ENCODE measurements at places on chromosomes 7 and 10.
A peak's percentile ranks its signal among the peaks of the same experiment; 100 is the strongest.

DNA sequence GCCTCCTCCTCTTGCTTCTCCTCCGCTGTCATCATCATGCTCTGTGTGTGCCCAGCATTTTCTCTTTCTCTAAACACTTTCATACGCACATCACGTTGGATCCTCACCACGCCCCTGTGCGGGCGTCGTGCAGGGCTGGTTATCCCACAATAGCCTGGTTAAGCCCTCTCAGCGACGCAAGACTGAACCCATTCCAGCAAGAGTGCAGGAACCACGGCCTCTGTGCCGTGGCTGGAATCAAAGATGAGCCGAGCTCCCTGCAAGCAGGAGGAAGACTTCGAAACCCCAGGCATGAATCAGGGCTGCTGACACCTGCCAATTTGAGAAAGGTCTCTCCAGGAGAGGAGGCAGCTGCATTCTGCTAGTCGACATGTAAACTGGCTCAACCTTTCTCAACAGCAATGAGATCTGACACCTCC lies 74.8 kb upstream of the FOXK1 start:
- no peak for DNase-seq

DNA sequence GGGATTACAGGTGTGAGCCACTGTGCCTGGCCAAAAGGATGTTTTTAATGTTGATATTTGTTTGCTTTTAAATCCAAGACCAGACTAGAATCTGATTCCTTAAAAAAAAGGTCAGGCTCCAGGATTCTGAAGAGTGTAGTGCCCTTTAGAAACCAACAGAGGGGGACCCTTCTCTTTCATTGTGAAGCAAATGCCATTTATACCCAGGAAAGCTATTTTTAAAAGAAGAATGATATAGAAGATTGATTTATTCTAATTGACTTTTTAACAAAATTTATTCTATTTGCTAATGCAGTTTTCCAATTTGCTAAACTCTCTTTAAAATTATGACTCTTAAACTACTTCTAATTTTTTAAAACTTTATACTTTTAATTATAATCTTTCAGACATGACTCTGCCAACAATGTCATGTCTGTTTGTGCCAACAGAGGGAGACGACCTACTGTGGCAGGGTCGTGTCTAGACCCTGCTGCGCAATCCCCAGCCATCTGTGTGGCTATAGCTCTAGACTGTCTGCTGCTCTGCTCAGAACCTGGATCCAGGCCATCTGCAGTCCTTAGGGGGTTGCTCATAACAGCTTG lies 201.0 kb upstream of the IMMP2L start:
- DNase-seq: peak; percentile 70

GRCh38 chr7:37262181-37262580 lies 186.5 kb downstream of the ELMO1 start:
- DNase-seq: no peak

GRCh38 chr7:73477376-73477775 lies 43.8 kb downstream of the FZD9 start:
- DNase-seq: no peak

- peak; percentile 12 for DNase-seq
These were observed 150.5 kb upstream of the VKORC1L1 start for GRCh38 chr7:65722361-65722792.

DNA sequence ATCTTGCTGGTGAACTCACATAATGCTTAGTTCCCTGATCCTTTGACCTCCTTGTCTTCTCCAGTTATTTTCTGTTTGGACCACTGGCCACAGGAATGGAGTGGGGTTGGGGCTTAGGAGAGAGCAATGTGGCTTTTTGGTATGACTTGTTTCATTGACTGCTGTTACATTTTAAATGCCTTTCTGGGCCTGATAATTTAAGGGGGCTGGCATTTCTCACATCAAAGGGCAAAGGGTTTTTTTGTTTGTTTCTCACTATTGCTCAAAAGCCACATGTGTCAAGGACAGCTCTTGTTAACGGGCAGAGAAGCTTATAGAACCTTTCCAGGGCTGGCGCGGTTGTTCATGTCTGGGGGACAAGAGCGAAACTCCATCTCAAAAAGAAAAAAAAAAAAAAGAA lies 161.2 kb upstream of the TNRC18 start:
- DNase-seq: no peak

GRCh38 chr7:69049326-69049725 lies 548.9 kb upstream of the AUTS2 start:
- DNase-seq: no peak

DNA sequence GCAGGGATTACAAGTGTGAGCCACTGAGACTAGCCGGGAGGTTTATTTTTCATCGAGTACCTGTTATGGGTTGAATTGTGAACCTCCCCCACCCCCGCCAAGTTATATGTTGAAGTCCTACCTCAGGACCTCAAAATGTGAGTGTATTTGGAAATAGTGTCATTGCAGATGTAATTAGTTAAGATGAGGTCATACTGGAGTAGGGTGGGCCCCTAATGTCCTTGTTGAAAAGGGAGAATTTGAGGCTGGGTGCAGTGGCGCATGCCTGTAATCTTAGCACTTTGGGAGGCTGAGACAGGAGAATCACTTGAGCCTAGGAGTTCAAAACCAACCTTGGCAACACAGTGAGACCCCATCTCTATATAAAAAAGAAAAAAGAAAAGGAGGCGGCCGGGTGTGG lies 10.8 kb upstream of the BAG3 start:
- no peak for DNase-seq

DNA sequence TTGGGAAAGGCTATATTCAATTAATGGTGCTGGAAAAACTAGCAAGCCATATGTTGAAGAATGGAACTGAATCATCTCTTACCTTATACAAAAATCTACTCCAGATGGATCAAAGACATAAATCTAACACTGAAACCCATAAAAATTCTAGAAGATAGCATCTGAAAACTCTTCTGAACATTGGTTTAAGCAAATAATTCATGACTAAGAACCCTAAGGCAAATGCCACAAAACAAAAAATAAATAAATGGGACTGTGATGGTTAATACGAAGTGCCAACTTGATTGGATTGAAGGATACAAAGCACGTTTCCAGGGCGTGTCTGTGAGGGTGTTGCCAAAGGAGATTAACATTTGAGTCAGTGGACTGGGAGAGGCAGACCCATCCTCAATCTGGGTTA lies 1130.0 kb downstream of the DNAJB9 start:
- no peak for DNase-seq

DNA sequence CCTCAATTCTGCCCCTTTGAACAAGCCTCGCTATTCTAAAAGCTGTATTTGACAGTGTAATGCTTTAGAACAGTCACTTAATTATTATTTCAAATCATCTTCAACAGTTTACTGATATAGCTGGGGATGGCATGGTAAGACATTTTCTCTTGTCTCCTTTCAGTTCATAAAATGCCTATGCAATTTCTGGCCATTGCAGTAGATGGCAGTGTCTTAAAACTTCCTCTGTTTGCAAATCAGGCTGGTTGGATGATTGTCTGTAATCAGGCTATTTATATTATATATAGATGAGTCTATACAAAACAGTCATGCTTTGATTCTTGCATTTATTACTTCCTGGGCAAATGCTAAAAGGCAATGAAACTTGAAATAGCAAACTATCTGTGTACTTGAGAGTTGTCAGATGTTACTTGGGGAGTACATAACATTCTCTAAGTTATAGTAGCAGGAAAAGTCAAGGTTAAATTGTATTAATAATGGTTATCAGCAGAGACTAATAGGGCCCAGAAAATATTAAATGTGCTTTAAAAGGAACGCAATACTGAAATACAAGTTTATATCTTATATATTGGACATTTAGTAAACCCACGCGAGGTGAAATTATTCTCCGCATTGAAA lies 55.5 kb upstream of the LHFPL3 start:
- DNase-seq: peak; percentile 62

DNA sequence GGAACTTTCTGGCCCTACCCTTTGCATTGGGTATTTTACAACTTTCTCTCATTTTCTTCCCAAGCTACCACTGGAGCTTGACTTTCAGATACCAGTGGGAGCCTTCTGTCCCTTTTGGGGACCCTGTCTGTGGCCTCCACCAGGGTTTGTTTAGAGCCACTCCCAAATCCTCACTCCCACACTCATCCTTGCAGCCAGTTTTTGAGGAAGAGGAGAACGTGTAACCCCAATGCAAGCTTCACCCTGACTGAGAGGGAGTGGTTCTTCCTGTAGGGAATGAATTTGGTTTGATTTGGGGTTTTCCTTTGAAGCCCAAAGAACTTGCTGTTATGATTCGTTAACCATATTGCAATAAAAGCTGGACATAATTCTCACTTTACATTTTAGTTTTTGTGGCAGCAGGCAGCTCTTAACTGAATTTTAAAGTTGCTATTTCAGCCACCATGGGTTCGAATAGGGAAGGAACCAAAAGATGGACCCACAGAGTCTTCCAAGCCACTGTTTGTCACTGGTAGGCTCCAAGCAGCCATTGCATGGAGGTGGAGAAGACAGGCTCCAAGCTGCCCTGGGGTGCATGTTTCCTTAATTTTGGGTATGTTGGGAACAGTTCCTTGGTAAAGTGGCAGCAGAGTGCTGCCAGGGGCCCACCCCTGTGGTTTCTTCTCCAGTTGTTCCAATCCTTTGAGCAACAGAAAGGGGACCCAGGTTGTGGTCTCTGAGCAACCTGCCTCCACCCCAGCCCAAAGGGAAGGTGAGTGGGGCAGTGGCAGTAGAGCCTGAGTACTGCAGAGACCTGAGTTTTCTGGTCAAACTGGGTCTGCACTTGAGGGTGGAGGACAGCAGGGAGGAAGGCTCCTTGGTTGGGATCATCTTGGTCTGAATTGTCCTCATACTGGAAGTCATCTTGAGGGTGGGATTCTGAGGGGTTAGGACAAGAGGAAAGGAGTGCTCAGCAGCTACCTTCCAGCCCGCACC lies 5.1 kb downstream of the EVX1 start:
- DNase-seq: no peak

DNA sequence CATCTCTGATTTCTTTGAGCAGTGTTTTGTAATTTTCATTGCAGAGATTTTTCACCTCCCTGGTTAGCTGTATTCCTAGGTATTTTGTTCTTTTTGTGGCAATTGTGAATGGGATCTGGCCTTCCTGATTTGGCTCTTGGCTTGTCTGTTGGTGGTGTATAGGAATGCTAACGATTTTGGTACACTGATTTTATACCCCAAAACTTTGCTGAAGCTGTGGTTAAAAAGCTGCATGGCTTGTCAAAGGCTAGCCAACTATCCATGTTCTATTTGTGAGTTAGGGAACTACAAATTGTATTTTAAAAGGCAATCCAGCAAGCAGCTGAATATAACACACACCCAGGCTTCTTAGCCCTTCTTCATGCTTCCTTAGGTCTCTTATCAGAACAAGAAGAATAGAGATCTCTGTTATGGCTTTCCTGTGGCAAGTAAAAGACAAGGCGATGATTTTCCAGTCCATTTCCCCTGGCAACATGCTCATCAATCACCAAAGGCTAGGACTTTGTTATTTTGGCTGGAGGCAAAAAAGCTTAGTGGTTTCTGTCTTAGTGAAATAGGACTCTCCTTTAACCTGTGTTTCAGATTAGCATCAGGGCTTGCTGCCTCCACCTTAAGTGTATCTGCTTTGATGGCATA lies 77.5 kb downstream of the CDK6 start:
- DNase-seq: no peak

DNA sequence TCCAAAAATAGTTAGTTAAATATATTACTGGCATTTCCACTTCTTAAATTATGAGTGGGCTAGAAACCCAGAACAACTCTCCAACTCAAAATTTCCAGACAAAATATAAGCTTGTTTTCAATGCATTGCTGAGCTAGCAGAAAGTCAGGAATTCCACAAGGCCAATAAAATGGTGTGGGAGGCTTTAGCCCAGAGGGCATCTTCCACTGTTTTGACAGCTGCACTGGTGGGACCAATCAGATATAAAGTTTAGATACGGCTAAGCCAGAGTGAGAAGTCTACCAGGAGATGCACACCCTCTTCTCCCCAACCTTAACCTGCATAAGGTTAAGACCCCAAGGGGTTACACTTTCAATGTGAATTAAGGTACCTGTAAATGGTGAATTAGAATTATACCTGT lies 76.6 kb downstream of the AMPH start:
- DNase-seq: no peak

DNA sequence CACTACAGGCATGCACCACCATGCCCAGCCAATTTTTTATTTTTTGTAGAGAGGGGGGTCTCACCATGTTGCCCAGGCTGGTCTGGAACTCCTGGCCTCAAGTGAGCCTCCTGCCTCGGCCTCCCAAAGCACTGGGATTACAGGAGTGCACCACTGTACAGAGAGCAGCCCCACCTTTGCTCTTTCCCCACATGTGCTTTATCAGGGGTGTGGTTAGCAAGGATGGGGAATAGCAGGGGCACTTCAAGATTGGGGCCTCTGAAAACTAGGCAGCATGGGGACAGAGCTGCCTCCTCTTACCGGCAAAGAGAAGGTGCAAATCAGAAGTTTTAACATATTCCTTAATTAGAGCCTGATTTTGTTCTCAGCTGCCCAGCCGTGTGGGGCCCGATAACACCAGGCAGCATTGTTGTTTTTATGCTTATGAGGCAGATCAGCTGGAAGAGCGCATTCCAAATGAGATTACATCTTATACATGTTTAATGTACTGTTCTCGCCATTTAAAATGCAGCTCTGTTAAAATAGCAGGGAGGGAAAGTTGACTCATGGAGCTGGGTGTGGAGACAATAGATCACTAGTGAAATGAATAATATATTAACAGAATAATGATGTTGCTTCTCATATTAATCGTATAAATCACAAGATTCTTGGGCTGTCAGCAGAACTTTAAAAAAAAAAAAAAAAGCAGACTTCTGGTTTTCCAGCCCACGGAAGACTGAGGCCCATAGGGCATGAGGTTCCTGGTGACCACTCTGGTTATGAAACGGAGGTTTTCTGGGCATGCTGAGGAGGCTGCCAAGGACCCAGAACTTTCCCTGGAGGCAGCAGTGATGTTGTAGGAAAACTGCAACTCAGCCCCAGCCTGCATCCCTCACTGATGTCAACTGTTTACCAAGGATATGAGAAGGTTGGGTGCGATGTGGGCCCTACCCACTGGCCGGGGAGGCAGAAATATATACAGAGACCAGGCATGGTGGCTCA lies 62.5 kb downstream of the TMEM130 start:
- no peak for DNase-seq

DNA sequence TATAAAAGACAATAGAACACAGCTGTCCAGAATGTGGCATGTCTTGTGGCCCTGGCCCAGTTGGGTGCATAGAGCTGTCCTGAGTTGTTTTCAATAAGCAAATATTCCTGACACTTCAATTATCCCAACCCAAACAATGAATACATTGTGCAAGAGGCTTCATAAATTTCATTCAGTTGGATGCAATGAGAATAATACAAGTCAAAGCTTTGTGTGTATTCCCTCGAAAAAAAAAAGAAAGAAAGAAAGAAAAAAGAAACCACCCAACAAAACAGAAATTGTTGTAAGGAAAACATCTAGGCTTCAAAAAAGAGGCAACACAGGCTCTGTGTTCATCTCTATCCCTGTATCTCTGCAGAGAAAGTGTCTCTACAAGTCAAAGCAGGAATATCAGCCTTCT lies 138.7 kb upstream of the ADO start:
- DNase-seq: no peak
